Stimulated activated CD4-positive, alpha-beta T cell treated with anti-CD3 and anti-CD28 coated beads, Interleukin-12 subunit alpha, Interleukin-12 subunit beta, amount 100 ng/mL, for 4 hours (primary cell): ENCODE measurements at places on chromosomes 4 and X.
A peak's percentile ranks its signal among the peaks of the same experiment; 100 is the strongest.

- no peak for DNase-seq
Measured at GRCh38 chrX:70480660-70481018, 36.0 kb downstream of the DLG3 start.

DNA sequence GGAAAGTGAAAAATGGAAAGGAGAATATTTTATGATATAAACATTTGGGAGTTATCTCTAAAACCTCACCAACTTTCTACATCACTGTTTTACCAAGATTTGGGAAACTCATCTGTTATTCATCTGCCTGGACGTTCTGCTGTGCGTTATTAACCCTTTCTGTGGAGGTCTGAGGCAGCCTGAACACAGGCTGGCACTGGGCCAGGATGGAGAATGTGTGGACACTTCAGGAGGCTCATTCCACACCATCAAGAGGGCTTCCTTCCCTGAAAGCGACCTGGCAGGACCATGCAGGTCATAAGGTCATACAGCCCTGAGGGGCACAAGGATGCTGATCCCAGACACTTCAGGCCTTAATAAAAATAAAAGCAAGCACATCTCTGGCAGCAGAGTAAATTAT is 31.2 kb upstream of the TMEM184C start:
- DNase-seq = no peak

- DNase-seq = no peak
Measured at GRCh38 chr4:61200187-61200915, at the start of gene ADGRL3. Gene ADGRL3, plus strand, starts transcription at chr4:61200326.

DNA sequence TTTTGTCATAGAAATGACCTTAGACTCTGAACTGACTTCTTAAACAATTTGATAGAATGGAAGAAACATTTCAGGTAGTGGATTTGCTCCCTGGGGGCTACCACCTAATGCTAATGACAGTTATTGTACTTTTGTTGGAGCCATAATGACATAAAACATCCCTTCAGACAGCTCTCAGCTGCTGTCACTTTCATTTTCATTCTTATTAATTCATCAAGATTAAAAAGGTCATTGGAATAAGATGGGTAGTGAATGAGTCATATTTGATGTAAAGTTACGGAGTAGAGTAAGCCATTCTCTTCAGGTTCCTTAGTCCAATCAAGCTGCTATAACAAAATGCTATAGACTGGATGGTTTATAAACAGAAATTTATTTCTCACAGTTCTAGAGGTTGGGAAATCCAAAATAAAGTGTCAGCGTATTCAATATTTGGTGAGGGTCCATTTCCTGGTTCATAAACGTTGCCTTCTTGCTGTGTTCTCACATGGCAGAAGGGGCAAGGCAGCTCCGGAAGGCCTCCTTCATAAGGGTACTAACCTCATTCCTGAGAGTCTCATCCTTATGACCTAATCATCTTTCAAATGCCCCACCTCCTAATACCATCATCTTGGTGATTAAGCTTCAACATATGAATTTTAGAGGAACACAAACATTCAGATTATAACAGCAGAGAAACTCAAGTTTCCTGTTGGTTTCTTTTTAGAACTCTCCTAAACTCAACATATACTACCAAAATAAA is 268.5 kb downstream of the ARAP2 start:
- no peak for DNase-seq

- DNase-seq = no peak
Measured at GRCh38 chrX:8906299-8906938, 105.2 kb upstream of the FAM9A start.

DNA sequence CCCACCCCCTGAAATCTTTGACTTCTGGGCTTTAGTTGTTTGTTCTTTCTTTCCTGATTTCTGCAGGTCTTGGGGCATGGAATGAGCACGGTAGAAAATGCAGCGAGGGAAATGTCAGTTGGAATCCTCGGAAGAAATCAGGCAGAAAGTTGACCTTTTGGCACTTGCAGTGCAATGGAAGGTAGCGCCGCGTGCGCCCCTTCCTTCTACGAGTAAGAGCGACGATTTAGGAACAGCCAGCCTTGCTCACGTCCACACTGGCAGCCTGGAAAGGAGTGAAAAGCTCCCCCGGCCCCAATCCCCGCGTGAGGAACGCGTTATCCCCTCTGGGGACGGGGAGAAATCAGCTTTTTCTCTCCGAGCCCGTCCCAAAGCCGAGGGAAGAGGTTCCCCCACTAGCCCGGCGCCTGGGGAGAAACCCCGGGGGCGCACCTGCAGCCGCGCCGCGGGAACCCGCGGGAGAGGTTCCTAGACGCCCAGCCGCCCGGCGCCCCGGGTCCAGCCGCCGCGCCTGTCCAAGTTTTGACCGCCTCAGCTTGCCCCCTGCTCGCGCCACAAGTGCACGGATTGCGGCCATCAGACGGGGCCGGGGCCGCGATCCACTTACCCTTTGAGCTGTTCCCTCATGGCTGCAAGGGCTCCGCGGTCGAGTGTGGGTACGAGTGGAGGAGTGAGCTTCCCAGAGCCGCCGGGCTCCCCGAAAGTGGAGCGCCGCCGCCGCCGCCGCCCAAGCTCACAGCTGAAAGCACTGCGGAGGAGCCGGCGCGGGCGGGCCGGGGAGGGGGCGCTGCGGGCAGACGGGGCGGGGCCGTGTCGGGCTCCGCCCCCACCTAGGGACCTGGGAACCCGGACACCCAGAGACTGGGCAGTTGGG is 194.6 kb upstream of the FTHL17 start:
- DNase-seq = no peak

DNA sequence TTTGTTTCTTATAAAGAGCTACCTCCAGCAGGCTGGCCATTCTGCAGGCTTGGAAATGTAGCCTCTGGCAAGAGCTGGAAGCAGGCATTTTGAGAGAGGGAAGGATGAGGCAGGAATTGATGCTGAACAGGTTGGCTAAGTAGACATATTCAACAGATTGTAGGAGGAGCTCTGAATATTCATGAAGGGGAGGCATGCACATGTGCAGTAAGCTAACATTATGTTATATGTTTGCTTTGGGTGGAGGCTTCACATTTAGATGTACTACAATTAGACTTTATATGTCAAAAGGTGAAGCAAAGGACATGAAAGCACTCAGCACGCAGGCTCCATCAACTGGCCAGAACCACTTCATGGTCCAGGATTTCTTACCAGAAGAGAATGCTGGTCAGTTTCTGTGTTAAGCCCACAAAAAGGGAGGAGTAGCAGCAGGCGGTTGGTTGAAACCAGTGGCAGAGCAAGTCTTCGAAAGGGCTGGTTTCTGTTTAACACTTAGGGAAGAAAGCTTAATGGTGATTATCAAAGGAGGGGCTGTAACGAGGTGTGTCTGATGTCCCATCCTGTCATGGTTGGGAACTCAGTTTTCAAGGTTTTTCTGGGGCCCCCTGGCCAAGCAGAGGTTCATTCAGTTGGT is 54.8 kb downstream of the FGFBP1 start:
- no peak for DNase-seq

DNA sequence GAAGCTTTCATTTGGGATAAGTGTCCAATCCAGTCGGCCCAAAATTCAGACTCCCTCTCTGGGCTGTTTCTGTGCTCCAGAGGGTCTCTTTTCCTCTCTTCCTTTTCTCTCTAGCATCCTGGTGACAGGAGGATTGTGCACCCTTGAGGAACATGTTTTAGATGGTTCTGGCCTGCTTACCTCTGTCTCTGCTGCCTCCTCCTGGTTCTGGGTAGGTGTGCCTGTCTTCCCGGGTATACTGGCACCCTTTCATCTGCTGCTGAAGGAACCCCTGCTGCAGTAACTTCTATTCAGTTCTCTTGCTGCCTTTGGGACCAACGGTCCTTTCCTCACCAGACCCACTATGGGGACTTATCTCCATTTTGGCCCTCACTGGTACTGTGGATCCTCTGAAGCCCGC is 53.2 kb downstream of the HMGB2 start:
- no peak for DNase-seq

DNA sequence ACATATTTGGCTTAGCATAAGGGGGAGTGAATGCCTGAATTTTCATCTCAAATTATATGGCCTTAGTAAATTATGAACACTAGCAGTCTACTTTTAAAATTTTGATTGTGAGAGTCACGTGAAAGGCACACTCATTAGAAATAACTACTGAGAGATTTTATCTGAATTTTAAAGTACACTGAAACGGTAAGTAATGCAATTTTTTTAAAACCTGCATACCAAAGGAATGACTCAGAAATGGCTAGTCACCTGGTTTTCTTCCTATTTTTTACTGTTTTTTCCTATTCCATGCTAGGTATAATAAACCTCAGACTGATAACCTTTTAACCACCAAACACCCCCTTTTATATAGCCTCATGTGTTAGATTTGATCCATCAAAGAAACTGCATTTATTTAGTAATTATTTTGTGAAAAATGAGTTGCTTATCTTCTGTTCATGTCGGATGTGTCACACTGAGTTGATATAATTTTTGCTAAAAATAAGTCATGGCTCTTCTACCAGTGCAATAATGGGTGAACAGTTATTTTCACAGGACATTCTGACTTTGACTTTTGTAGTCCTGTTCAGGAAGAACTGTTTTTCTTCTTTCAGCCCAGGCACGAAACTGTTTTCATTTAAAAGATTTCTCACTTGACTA is 40.4 kb downstream of the CPEB2 start:
- no peak for DNase-seq

DNA sequence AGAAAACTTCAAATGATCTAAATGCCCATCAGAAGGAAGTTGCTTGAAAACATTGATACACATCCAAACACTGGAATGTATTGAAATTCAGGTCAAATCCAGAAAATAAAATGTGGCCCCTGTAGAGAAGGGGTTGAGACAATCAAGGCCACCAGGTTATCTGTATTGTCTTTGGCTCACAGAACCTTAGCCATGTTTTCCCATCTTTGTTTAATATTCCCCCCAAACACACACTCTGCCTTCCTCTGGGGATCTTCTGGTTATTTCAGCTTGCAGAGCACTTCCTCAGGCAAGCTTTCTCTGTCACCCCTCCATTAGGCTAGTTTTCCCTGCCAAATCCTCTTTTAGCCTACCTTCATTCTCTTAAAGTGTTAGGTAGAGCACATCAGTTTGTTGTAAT is 30.5 kb downstream of the PAGE2 start:
- DNase-seq = no peak

DNA sequence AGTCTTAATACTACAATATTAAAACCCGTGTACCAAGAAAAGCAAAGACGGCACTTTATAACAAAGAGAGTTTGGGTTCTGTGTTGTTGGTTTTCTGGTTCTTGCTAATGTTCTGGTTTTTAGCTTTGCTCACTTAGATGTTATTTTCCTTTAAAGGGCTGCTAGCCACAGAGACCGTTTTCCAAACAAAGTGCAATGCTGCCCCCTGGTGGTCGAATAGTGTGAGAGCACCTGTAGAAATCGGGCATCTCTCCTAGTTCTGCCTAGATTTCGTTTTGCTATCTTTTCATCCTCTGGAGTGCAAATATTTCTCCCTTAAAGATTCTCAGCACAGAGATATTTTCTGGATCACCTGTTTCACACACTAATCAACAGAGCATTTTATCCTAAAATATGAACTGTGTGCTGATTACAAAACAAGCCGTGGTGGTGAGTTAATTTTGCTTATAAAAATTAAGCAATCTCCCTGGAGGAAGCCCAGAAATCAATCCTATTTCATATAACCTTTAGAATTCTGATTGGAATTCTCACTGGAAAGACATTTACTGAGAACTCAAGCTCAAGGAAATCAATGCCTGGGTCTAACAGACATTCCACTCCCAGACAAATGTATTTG is 334.5 kb upstream of the NOCT start:
- DNase-seq = peak; percentile 69

DNA sequence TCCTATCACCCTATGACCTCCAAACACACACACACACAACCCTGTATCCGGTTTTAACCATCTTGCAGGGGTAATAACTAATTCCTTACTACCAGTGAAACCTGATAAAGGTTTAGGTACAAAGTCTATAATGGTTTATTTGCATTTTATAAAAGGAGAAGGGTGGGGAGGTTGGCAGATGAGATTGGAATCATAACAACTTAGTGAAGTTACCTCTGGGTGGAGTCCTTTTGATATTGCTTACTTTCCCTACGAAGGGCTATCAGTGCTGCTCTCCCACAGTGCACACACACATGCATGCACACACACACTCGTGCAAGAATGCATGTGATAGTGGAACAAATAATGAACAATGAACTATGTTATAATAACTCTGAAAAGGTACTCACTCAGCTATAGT is 56.1 kb downstream of the CCSER1 start:
- no peak for DNase-seq

DNA sequence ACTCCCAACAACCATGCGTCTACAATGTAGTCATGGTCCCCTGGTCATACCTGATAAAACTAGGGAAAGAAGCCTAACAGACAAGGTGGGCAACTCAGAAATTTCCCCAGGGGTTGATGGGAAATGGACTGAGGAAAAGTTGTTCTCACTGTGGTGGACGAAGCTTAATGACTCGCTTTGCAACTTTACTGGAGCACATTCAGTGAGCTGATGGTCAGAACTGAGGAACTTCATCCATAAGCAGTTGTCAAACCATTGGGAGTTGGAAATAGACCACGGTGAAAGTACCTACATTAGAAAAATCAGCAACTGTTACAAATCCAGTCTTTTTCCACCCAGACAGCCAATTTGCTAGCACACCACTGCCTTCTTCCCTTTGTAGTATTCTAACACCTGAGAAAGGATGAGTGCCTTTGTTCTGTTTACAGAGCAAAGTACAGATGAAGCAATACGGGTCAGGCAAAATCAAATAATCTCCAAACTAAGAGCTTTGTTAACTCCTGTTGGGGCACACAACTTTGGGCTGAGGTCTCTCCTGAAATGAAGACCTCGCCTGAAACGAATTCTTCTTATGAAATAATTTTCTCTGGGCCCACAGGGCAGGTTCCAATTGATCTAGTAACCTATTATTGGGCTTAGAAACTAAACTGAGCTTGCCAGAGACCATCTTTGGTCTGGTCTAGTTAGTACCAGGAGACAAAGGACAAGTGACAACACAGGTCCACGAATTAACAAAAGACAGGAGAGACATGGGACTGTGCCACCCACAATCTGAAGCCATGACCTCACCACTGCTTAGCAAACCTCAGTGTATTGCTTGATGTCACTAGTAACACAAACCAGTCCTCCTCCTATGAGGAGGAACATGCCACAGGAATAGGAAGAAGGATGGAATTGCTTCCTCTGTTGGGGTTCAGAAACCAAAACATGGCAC is 58.9 kb upstream of the NFKB1 start:
- DNase-seq = no peak

GRCh38 chr4:93710847-93711430 is 117.6 kb upstream of the ATOH1 start:
- DNase-seq = no peak

GRCh38 chr4:130478406-130478805 is 1382.5 kb downstream of the C4orf33 start:
- DNase-seq = no peak

DNA sequence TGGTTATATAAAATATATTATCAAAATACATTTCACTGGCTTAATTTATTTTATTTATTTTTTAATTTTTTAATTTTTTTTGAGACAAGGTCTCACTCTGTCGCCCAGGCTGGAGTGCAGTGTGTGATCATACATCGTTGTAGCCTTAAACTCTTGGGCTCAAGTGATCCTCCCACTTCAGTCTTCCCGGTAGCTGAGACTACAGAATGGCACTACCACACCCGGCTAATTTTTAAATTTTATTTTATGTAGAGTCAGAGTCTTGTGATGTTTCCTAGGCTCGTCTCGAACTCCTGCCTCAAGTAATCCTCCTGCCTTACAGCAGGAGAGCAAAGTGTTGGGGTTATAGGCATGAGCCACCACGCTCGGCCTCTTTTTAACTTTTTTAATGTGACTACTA is 143.8 kb downstream of the CEP135 start:
- DNase-seq = no peak
